Spinal cord (tissue), 10 donors: ENCODE measurements at places on chromosomes 3 and 15. TPM values are rescaled to one million over a fixed set of nuclear protein-coding genes. Genes with fewer than 3 reads are reported as not detected.

The KLHL24 gene
- total RNA-seq, result 71.9 TPM

The SPATA12 gene
- total RNA-seq, result not detected

The CHRNA3 gene
- total RNA-seq, result 4.5 TPM

The ARHGEF3 gene
- total RNA-seq, result 25.9 TPM

The ZPLD1 gene
- total RNA-seq, result 0.11 TPM

The COLQ gene
- total RNA-seq, result 4.2 TPM

The SYNPR gene
- total RNA-seq, result 9.9 TPM

The MINAR1 gene
- 40.6 TPM for total RNA-seq

- H3K27ac ChIP-seq, result no peak overlapping the region
- H3K27me3 ChIP-seq, result no peaks in the 10 kb centered on the region
- no peak overlapping the region for H3K4me3 ChIP-seq
- no peaks in the 10 kb centered on the region for H3K36me3 ChIP-seq
- DNase-seq, result no peak
These were observed 39.7 kb upstream of the ZNF280D start for GRCh38 chr15:56772868-56773639.

GRCh38 chr3:141680620-141681389 lies 57.3 kb upstream of the RNF7 start:
- peak; percentile 59 for DNase-seq
- H3K4me1 ChIP-seq, result no peaks in the 10 kb centered on the region

DNA sequence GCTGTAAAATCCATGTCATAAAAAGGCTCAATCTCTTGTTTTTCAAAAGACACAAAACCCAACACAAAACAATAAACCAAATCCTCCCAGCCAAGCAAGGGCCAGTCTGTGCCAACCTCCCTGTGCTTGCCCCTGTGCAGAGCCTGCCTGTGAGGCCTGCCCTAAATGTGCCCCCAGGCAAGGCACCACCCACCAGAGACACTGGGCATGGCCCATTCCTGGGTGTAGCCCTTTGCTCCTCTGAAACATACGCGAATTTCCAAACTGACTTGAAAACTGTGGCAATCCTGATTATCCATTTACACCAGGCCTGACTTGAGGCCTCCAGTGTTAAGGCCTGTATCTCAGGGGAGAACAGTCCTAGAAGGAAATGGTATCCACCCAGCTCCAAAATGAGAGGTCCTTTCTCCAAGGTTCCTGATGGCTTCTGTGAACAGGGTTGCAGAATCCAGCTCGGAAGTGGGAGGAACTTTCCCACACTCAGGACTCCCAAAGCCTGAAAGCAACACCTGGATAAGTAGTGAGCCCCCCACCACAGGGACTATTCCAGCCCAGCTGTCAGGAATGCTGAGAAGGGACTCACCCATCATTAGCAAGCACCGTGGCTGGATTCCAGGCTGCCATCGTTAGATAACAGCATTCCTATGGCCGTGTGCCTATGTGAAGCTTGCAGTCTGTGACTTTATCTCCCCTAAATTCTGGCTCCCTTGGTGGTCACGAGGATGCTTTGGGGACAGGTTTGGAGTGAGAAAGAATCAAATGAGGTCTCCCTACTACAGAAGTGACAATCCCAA lies 61.8 kb downstream of the CACNA2D2 start:
- peak; percentile 44 for DNase-seq
- no peaks in the 10 kb centered on the region for H3K27me3 ChIP-seq
- no peak overlapping the region for H3K4me3 ChIP-seq

DNA sequence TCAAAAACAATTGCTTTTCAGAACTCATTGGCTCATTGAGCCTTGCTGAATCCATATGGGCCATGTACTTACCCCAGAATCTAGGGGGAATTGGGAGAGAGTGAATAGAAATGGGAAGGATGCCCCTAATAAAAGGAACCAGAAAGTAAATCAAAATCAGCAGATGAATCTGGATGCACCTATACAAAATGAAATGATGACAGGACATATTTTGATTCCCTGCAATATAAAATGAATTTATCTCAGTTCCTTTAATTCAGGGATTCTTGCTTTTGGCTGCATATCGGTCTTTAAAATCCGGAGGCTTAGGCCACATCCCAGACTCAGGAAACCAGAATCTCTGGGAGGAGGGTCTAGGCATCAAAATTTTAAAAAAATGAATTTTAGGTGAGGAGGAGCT lies 107.7 kb upstream of the NEO1 start:
- DNase-seq, result no peak
- H3K4me3 ChIP-seq, result no peak overlapping the region
- H3K27ac ChIP-seq, result no peak overlapping the region
- H3K36me3 ChIP-seq, result no peaks in the 10 kb centered on the region

GRCh38 chr3:189613122-189613521 lies 18.1 kb upstream of the TP63 start:
- no peak overlapping the region for H3K27ac ChIP-seq
- no peaks in the 10 kb centered on the region for H3K4me1 ChIP-seq

- no peak overlapping the region for H3K27ac ChIP-seq
- H3K4me1 ChIP-seq, result no peaks in the 10 kb centered on the region
- H3K4me3 ChIP-seq, result no peak overlapping the region
- no peaks in the 10 kb centered on the region for H3K36me3 ChIP-seq
- DNase-seq, result no peak
These were observed 431.2 kb downstream of the SOX2 start for GRCh38 chr3:182142928-182143327.

DNA sequence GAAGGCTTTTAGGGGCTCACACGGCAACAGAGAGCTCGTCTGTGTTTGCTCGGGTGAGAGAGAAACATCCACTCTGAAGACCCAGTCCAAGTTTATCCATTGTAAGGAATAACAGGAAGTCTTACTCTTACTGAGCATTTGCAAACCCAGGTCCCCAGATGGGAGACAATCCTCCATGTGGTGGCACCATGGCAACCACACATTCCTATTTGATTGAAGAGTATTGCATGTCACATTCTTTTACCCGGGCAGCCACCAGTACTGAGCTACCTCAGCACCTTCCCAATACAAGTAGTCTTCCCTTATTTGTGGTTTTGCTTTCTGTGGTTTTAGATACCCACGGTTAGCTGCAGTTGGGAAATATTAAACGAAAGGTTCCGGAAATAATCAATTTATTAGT lies 302.9 kb upstream of the RASGRP1 start:
- no peaks in the 10 kb centered on the region for H3K36me3 ChIP-seq
- H3K4me1 ChIP-seq, result no peaks in the 10 kb centered on the region

GRCh38 chr3:13750731-13751130 lies 129.1 kb downstream of the WNT7A start:
- H3K36me3 ChIP-seq, result no peaks in the 10 kb centered on the region
- H3K27me3 ChIP-seq, result no peaks in the 10 kb centered on the region
- H3K4me3 ChIP-seq, result no peak overlapping the region
- no peak overlapping the region for H3K27ac ChIP-seq
- H3K4me1 ChIP-seq, result peaks cover 24% of the 10 kb centered on the region

- H3K4me1 ChIP-seq, result no peaks in the 10 kb centered on the region
- no peak for DNase-seq
- no peak overlapping the region for H3K4me3 ChIP-seq
- no peaks in the 10 kb centered on the region for H3K27me3 ChIP-seq
- no peaks in the 10 kb centered on the region for H3K36me3 ChIP-seq
- H3K27ac ChIP-seq, result no peak overlapping the region
These were observed 213.0 kb downstream of the SSR3 start for GRCh38 chr3:156341831-156342416.

- no peaks in the 10 kb centered on the region for H3K4me1 ChIP-seq
- DNase-seq, result no peak
- no peaks in the 10 kb centered on the region for H3K27me3 ChIP-seq
- H3K36me3 ChIP-seq, result peaks cover 52% of the 10 kb centered on the region
- no peak overlapping the region for H3K27ac ChIP-seq
These were observed 44.8 kb downstream of the MESD start for GRCh38 chr15:80944818-80945217.

GRCh38 chr3:33980252-33980651 lies 181.8 kb downstream of the PDCD6IP start:
- no peak overlapping the region for H3K27ac ChIP-seq
- DNase-seq, result no peak
- no peak overlapping the region for H3K4me3 ChIP-seq
- H3K27me3 ChIP-seq, result no peaks in the 10 kb centered on the region

DNA sequence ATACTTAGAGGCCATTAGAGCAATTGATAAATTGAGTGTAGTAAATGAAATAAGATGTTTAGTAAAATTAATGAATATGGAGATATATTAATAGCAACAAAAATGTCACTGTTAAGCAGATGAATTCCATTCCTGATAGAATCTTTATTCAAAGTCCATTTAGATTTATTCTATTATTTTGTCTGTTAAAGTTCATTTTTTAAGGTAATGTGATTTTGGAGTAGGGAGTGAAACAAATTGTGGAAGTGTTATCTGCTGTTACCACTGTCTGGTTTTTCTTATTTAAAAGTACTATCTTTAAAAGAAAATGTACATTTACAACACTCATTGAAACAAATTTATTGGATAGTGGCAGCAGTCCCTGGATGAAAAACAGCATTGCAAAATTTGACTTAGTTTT lies 70.4 kb downstream of the PPM1L start:
- H3K27ac ChIP-seq, result no peak overlapping the region
- H3K4me3 ChIP-seq, result no peak overlapping the region
- no peaks in the 10 kb centered on the region for H3K27me3 ChIP-seq
- H3K4me1 ChIP-seq, result no peaks in the 10 kb centered on the region
- H3K36me3 ChIP-seq, result no peaks in the 10 kb centered on the region

DNA sequence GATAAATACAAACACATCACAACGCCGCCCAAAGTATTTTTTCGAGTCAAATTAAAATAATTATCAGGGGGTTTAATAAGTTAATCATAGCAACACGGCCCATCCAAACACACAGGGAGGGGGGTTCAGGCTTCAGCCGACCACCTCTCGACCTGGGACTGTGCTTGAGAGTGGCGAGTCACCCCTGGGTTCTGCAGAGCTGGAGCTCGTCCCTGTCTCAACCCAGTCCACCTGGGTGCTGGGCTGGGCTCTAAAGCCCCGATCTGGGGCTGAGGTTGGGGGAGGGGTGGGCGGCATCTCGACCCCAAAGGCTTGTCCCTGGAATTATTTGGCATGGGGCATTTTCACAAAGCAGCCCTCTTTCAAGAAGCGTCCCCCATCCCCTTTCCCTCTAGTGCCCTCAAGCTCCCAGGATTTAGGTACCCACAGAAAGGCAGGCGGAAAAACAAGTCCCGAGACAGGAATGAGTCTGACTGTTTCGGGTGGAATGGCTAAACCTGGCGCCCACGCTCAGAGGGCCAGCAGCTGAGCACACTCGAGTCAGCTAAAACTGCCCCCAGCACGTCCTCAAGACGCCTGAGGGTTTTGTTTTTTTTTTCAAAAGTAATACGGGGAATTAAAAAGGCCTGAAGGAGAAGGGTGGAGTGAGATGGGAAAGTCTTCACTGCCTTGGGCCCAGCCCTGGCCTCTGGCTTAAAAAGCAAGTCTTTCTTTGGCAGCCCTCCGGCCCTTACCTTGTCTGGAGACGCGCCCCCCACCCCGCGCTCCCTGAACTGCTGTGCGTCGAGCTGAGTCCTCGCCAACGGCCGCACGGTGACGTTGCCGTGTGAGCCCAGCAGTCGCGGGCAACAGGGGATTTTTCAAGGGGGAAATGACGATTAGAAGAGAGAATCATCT lies 32.5 kb downstream of the NR2F2 start:
- H3K27ac ChIP-seq, result peak overlapping the region; percentile 89
- peaks cover 99% of the 10 kb centered on the region for H3K27me3 ChIP-seq
- peaks cover 57% of the 10 kb centered on the region for H3K4me1 ChIP-seq

GRCh38 chr15:39931615-39932014 lies 2.3 kb upstream of the EIF2AK4 start:
- no peak overlapping the region for H3K27ac ChIP-seq
- peaks cover 18% of the 10 kb centered on the region for H3K4me1 ChIP-seq
- H3K4me3 ChIP-seq, result no peak overlapping the region
- H3K27me3 ChIP-seq, result no peaks in the 10 kb centered on the region
- peaks cover 2% of the 10 kb centered on the region for H3K36me3 ChIP-seq
- DNase-seq, result no peak

GRCh38 chr3:170421111-170421641 lies 2.5 kb downstream of the CLDN11 start:
- peak overlapping the region; percentile 44 for H3K4me3 ChIP-seq
- H3K27ac ChIP-seq, result peak overlapping the region; percentile 86
- DNase-seq, result no peak
- H3K27me3 ChIP-seq, result peaks cover 16% of the 10 kb centered on the region
- peaks cover 38% of the 10 kb centered on the region for H3K4me1 ChIP-seq

GRCh38 chr15:100284701-100285100 lies 57.1 kb downstream of the ADAMTS17 start:
- H3K27ac ChIP-seq, result no peak overlapping the region
- H3K27me3 ChIP-seq, result no peaks in the 10 kb centered on the region
- no peak overlapping the region for H3K4me3 ChIP-seq
- DNase-seq, result peak; percentile 53
- H3K36me3 ChIP-seq, result peaks cover 5% of the 10 kb centered on the region

DNA sequence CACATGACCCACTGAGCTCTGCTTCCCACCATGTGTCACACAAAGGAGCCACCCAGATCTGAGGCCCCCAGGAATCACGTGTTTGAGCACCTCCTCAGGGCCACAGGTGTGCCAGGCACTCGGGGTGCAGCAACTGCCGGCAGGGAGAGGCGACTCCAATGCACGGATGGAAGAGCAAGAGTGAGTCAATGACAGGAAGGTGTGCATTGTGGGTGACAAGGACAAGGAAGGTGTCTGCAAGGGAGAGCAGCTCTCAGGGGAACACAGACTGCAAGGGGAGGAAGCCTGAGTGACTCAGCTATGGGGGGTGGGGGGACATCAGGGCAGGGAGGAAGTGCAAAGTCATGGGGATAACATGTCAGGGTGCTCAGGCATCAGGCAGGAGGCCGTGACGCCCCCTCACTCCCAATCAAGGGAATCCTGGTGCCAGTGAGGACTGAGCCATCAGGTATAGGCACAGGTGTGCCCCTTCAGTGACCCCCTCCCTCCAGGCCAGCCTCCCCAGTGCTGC lies 67.4 kb downstream of the NUP210 start:
- H3K36me3 ChIP-seq, result peaks cover 68% of the 10 kb centered on the region
- H3K27me3 ChIP-seq, result no peaks in the 10 kb centered on the region
- DNase-seq, result no peak
- no peak overlapping the region for H3K4me3 ChIP-seq
- H3K27ac ChIP-seq, result no peak overlapping the region
- peaks cover 23% of the 10 kb centered on the region for H3K4me1 ChIP-seq

GRCh38 chr3:57992452-57993213 lies 15.6 kb upstream of the FLNB start:
- H3K27ac ChIP-seq, result no peak overlapping the region
- no peak for DNase-seq
- no peaks in the 10 kb centered on the region for H3K4me1 ChIP-seq
- no peaks in the 10 kb centered on the region for H3K36me3 ChIP-seq

DNA sequence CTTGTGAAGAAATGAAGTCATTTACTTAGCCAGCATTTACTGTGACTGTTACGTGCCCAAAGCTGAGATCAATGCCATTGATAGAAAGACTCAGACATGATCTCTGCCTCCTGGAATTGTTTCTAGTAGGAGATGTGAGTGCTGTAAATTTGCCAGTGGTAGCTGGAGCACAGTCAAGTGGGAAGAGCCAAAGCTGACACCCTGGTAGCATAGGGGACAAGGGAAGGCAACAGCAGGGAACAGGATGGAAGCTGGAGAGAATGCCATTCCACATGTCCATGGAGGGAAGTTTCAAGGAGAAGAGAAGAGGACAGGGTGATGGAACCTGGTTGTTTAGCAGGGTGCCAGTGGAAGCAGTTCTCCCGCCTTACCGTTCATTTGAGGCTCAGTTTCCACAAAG lies 64.0 kb downstream of the TCAIM start:
- H3K27me3 ChIP-seq, result no peaks in the 10 kb centered on the region
- peaks cover 20% of the 10 kb centered on the region for H3K36me3 ChIP-seq
- DNase-seq, result no peak
- H3K4me1 ChIP-seq, result no peaks in the 10 kb centered on the region

GRCh38 chr15:36004891-36005490 lies 459.0 kb upstream of the DPH6 start:
- H3K36me3 ChIP-seq, result no peaks in the 10 kb centered on the region
- H3K27me3 ChIP-seq, result no peaks in the 10 kb centered on the region
- DNase-seq, result no peak
- no peak overlapping the region for H3K4me3 ChIP-seq
- H3K27ac ChIP-seq, result no peak overlapping the region
